Left ventricle myocardium superior (tissue), 1 donor: ENCODE measurements at places on chromosomes 7 and 10.

DNA sequence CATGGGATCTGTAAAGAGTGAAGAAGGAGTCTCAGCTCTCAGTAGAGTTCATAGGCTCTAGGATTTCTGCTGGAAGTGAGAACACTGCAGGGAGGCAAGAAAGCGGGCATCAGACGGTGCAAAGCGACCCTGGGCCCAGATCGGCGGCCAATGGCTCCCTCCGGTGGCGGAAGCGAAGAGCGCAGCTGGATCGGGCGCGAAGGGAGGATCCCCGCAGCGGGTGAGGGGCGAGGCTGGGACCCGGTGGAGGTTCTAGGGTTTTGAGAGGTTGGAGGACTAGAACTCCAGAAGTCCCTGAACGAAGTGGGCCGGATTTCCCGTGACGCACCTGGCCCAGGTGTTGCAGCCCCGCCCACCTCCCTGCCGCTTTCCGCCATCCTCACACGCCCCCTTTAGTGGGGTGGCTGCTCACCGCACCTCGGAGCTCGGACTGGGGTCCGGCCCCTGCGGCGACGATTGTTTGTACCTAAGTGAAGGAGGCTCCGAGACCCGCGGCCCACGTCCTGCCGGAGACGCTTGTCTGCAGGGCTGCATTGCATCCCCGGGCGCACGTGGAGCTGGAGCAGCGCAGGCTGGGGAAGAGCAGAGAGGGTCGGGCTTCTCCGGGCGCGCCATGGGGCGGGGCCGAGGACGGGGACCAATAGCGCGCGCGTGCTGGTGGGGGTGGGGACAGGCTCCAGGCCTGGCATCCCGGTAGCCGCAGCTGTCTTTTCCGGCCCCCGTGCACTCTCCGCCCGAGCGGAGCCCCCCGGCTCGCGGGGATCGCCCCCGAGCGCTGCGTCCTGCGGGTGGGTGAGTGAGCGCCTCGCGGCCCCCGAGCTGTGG, at the start of gene SLC12A9:
SLC12A9 (plus strand) TSS at position 666 of the 825 bp plus-strand sequence. CDS start 1,485 bp downstream, outside the sequence.
- peak; percentile 95 for DNase-seq

DNA sequence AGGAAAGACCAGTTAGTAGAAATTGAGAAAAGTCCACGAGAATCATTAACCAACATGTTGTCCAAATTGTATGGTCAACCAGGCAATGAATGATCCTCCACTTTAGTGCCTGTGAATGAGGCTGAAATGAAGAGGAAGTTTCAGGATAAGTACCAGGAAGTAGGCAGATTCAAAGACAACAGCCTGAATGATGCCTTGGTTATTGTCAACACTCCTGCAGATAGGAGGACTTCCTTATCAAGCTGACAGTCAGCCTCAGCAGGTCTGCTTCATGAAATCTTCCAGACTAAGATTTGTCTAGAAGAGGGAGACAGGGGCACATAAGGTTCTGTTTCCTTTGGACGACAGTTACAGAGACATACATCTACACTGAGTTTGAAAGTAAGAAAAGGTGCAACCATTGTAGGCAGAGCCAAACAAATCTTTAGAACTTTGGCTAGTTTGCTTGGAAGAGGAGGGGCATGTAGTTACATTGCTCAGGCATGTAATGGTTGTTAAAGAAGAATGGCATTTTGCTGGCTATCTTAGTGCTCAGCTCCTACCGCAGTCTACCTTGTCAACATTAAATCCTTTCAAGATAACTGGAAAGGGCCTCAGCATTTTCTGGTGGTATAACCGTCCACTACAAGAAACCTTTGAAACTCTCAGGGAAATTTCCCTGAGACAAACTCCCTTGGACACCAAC, 81.4 kb downstream of the ABI1 start:
- DNase-seq, result no peak

GRCh38 chr7:22563621-22564241, 63.7 kb upstream of the STEAP1B start:
- DNase-seq, result peak; percentile 26

- no peak for DNase-seq
These were observed 9.0 kb downstream of the NDST2 start for GRCh38 chr10:73802276-73802991.

GRCh38 chr10:129426606-129427005, 40.4 kb upstream of the MGMT start:
- no peak for DNase-seq

- DNase-seq, result no peak
These were observed 69.6 kb upstream of the GATA3 start for GRCh38 chr10:7984896-7985295.

DNA sequence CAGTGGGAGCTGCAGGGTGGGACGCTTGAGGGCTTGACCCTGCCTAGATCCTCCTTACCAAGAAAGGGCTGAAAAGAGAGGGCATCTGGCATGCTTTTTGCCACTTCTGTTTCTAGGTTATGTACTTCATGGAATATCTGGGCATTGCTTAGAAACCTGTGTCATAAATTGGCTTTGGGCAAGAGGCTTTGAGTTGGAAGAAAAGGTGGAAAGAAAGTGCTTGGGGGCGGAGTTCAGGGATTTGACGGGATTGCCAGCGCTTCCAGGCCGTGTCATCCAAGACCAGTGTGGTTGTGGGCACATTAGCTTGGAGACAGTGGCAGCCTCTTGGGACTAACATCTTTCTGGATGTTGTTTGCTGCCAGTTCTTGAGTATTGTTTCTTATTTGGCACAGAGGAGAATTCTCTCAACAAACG, 825 bp downstream of the ZNF862 start:
- DNase-seq, result no peak

GRCh38 chr10:93452143-93452542, 30.0 kb downstream of the MYOF start:
- DNase-seq, result no peak

GRCh38 chr7:12796397-12797127, 109.1 kb downstream of the ARL4A start:
- DNase-seq, result no peak

GRCh38 chr7:110507832-110508231, 583.1 kb upstream of the LRRN3 start:
- DNase-seq, result no peak

DNA sequence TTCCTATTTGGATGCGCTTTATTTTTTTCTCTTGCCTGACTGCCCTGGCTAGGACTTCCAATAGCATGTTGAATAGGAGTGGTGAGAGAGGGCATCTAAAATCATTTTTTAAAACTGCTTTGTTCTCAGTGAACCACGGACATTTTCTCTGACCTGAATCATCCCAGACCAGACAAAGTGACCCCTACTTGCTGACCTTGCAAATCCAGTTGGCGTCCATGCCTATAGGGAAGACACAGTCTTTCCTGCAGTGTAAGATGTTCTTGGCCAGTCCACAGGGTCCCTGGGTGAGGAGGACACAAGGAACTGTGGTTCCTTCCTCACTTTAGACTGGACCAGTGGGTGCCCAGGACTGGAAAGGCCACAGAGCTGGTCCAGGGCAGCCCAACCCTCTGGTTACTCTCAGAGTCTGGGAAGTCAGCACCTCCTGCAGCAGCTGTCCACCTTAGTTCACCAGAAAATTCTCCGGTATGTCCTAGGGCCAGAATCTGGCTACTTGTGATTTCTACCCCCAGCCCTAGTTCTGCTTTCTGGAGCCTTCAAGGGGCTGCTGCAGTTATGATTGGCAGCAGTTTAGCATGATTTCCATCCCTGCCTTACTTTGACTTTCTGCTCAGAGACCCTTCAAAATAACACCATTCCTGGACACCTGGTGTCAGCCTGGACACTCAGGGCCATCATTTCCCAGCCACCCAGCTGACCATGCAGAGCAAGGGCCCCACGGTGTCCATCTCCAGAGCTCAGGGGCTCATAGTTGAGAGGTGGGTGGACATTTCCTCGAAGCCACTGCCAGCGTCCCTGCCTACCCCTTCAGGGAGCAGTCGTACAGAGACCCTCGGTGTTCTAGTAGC, 19.3 kb downstream of the VIPR2 start:
- no peak for DNase-seq

DNA sequence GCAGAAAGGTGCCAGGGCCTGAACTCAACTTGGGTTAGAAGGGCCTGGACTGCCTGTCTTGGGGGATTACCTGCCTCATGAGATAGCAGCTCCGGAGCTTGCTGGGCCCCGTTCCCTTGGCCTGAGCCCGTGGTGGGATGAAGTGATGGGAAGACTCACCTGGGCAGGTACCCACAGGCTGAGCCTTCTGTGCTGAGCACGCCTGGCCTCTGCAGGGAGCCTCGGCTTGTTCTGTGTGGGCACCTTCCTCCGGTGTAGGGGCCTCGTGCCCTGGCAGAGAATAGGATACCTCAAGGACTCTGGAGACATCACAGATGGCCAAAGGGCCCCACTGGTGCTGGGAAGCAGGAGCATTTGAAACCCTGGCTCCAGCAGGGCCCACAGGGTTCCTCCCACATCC, 4.5 kb downstream of the ZNF467 start:
- no peak for DNase-seq

DNA sequence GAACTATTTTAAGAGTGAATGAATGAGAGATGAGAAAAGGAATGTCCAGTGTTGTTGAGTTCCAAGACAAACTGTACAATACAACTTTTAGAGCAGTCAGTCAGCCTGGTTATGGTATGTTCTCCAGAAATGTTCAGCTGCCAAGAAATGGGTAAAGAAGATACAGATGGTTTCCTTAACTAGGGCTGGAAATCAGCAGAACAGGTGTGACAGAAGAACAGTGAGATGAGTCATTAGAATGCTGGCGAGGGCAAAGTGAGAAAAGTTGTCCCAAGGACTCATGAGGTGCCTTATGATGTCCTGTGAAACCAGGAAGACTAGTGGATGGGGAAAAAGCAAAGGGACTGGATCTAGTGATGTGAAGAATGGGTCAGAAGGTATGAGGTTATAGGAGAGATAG, 20.8 kb upstream of the SEPTIN7 start:
- DNase-seq, result no peak

- no peak for DNase-seq
These were observed 32.9 kb upstream of the SDK1 start for GRCh38 chr7:3267966-3268690.

DNA sequence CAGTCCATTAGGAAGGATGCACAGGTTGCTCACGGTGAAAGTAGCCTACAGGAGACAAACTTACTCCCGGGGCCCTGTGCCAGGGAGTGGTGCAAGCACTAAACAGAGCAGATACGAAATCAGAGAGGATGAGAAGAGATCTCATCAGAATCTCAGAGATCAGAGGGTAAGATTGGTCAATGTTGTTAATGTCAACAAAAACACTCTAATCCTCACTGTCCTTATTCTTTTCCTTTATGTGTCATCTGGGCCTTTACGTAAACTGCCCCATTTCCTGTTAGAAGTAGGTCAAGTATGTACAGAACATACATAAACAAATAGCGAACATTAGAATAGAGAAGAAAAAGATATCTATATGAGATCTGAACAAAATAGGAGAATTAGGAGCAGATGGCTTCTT, 163.1 kb downstream of the PPP1R17 start:
- DNase-seq, result no peak
